ENCODE measurements at places on chromosomes 4 and X.

DNA sequence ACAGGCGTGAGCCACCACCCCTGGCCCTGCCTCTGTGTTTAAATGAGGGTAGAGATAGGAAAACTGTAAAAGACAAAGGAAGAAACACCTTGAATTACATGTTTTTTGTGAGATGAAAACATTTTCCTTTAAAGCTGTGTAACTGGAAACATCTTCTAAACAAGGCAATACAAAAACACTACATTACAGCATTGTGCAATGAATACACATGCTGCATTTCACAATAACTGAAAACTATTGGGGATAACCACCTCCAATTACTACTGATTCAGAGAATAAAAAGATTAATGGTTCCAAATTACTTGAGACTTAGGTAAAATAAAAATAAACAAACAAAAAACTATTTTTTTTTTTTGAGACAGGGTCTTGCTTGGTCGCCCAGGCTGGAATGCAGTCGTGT lies 7.6 kb upstream of the OGT start:
- no peak for DNase-seq

- no peak for DNase-seq
Observed at GRCh38 chr4:34731070-34731469, 1513.2 kb downstream of the ARAP2 start.

- DNase-seq: no peak
Observed at GRCh38 chrX:23766650-23767551, 16.1 kb upstream of the SAT1 start.

GRCh38 chr4:13544606-13545393 lies 492 bp upstream of the NKX3-2 start:
- DNase-seq: no peak

DNA sequence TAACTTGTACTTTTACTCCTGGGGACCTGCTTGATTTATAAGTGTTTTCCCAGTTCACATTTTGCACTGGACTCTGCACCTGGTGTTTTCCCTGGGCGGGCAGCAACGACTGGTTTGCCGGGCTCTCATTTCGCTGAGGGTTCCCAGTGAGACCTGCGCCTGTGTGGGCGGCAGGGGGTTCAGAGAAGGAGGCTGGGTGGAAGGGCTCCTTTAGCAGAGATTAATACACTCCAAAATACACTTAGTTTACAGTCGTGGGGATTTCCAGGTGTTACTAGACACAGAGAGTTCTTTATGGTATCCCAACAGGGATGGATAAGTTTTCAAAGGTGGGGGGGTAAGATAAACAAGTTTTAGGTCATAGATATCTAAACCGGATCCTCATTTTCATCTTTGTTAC lies 53.0 kb upstream of the SHISA3 start:
- DNase-seq: no peak

DNA sequence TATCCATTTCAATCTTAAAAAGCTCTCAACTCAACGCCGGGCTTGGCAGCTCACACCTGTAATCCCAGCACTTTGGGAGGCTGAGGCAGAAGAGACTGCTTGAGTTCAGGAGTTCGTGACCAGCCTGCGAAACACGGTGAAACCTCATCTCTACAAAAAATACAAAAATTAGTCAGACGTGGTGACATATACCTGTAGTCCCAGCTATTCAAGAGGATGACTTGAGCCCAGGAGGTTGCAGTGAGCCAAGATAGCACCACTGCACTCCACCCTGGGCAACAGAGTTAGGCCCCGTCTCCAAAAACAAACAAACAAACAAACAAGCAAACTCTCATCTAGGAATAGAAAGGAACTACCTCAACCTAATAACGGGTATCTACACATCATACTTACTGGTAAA lies 50.8 kb downstream of the PTPN13 start:
- no peak for DNase-seq

DNA sequence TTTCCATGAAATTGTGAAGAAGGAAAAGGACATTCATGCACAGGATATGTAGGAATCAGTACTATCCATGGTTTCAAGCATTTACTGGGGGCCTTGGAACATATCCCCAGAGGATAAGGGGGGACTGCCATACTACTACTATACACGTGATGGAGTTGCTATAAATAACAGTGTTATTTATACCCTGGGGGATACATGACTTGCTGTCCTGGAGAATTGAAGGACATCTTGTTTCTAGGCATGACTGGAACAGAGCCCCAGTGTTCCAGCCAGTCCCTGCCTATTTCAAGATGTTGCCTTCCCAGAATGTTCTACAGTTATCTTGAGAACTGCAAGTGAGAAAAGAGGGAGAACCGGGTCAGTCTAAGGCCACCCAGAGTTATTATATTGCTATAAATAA lies 39.6 kb upstream of the ZNF81 start:
- no peak for DNase-seq

GRCh38 chr4:145719752-145720624 lies 40.0 kb downstream of the C4orf51 start:
- DNase-seq: no peak

GRCh38 chrX:13764765-13765164 lies 30.2 kb downstream of the OFD1 start:
- DNase-seq: no peak

GRCh38 chr4:47485768-47486167 lies 693 bp downstream of the ATP10D start:
- DNase-seq: no peak

DNA sequence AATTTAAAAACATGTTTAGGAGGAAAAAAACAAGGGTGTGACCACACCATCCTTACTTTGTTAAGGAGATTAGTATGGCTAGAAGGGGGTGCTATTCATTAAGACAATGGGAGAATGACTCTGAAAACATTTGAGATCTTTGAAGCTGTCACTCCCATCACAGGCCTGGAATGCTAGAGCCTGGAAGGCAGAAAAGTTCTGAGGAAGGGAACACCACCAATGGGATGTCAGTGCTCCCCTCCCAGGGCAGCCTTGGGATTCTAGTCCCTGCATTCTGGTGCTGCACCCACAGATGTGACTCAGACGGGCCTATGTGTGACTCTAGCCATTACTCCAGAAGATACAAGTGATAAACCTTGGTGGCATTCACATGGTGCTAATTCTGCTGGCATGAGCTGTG lies 162.2 kb upstream of the ANXA10 start:
- no peak for DNase-seq

DNA sequence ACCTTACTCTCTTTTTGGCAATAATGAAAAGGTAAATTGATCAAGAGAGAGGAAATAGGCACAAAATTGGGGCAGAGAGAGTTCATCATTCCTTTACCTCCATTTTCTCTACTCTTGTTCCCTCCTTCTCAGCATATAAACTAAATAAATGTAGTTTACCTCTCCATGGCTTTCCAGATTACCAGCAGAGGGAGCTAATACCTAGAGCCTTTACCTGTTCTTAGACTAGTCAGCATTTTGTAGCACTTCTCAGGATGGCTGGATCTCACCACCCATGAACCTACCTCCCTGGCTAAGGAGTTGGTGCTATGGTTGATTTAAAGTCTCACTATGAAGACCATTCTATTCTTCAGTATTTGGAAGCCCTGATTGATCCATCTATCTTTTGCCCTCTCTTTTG lies 15.7 kb downstream of the OFD1 start:
- DNase-seq: no peak

- DNase-seq: no peak
Observed at GRCh38 chr4:189516902-189517301, 423.8 kb upstream of the FRG1 start.

DNA sequence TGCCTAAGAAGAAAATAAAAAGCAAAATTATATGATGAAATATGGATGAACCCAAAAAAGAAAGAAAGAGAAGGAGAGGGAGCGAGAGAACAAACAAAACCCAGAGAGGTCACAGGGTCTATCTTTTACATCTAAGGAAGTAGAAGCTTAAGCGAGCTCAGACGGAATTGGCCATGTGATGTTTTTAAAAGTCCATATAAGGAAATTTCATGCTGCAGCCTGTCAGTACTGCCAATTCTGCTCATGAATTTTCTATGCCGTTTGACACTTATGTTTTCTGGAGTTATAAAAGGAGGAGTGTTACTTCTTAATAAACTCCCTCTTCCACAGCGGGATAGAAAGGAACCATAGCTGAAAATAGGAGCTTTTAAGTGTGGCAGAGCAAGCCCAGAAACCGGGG lies 32.9 kb upstream of the DCX start:
- no peak for DNase-seq
